ENCODE measurements at places on chromosomes 2 and 18.

- no peak for DNase-seq
Observed at GRCh38 chr2:30217644-30218337, 13.5 kb upstream of the LBH start.

DNA sequence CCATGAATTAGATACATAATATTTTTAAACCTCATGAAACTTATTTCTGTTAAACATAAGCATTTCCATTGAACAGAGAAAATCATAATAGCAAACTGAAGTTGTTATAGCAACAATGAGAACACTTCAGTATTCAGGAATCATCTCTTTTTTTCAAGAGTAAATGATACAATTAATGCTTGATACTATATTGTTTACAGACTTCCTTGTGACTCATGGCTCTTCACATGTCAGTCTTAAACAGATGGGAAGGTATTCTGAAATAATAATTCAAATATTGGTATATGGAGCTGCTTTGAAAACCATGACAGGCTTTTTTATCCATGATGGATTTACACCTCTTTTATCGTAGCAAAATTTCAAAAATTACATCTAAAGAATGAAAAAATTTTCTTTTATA lies 226.5 kb upstream of the RBMS1 start:
- no peak for DNase-seq

DNA sequence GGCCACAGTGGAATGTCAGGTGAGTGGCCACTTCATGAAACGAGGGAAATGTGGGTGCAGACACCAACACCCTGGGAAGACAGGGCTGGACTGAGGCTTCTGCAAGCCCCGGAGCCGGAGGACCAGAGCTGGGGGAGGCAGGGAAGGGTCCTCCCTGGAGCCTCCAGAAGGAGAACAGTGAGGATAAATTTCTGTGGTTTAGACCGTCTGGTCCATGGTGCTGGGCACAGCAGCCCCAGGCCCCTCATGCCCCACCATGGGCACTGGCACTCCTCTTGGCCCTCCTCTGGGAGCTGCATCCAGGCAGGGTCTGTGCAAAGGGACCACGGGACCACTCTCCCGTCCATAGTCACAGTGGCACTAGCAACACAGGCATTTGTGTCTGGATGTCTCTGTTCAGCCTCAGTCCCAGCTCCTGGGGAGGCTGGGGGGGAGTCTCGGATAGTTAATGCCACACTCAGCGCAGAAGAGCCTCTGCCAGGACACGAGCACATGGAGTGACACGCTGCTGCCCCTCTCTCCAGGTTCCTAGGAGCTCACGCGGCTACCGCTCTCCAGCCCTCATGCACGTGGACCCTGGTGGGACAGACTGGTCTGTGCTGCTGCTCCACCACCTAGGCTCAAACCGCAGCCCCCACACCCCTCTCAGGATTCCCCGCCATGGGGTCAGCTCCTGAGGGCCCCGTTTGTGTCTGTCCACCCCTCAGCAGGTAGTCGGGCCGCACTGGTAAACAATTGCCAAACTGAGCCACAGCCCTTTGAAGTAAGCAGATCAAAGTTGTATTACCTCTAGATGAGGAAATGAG lies 305.9 kb upstream of the SALL3 start:
- no peak for DNase-seq

DNA sequence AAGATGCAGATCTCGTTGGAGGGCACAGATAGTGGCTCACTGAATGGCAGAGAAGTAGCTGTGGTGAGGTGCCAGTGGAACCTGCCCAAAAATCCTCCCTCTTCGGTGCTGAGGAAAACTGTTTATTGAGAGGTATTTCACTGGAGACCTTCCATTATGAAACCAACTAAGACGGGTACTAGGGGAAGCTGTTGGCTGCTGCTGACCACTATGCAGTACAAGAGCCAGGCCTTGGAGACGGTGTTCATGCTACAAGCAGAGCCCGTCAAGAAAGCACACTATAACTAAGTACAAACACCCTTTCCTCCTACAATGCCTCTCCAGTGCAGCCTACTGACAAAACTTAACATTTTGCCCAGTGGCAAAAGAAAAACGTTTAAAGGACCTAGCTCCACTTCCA lies 4.6 kb downstream of the ARL5A start:
- no peak for DNase-seq

DNA sequence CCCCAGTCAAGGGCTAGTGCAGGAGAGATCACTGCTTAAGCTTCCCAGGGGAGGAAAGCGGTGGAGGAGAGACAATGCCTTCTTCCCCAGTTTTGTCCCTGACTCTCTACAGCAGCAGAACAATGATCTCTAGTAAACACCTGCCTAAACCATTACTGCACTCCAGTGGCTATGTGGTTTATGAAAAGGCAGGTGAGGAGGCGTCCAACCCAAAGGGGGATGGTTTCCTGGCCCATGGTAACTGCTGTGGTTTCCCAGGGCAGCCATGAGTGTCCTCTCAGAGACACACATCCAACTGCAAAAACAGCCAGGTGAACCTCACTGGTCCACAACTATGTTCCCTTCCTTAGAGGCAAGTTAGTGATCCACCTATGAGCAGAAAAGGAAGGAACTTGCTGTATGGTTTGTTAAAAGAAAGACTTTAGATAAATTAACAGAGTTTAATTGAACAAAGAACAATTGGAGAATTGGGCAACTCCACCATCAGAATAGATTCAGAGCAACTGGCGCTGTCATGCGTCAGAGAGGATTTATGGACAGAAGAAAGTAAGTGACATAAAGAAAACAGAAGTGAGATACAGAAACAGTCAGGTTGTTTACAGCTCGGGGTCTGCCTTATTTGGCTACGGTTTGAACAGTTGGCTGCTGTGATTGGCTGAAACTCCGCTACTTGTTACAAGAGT lies 4.8 kb upstream of the TTC39C start:
- no peak for DNase-seq

DNA sequence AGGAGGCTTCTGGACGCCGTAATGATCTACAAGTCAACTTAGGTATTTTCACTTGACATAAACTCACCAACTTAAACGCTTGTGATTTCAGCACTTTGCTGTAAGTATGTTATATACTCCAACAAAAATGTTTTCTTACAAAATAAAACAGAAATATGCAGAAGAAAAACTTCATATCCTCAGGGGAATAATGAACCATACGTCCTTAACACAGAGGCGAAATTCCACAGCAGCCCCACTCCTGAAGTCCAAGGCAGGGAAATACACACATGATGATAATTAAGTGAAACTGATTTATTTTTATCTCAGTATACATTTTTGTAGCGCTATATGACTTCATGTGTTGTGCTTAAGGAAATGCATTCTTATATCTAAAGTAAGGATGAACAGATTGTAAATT lies 335.4 kb upstream of the VWC2L start:
- no peak for DNase-seq

DNA sequence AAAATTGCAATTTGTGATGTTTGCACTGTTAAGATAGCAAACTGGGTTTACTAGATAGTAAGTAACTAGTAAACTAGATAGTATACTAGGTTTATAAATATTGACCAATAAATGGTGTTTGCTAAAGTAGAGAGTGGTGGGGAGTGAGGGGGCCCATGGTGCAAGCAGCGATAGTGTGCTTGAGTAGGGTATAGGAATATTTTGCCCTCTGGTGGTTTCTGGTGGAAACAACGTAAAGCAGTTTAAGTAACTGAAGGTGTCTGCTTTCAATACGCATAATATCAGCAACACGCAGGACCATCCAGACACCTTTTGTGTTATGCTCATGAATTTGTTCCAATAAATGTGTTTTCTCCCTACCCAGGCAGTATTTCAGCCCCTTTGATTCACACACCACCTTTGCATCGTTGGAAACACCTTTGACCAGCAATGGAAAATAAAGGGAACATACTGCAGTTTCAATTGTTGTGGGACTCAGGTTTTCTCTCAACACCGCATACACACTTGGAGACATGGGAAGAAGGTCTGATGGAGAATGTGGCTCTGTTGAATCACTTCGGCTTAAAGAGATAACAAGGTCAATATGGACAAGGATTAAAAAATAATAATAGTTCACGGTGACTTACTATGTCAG lies 16.7 kb upstream of the STAT1 start:
- no peak for DNase-seq

DNA sequence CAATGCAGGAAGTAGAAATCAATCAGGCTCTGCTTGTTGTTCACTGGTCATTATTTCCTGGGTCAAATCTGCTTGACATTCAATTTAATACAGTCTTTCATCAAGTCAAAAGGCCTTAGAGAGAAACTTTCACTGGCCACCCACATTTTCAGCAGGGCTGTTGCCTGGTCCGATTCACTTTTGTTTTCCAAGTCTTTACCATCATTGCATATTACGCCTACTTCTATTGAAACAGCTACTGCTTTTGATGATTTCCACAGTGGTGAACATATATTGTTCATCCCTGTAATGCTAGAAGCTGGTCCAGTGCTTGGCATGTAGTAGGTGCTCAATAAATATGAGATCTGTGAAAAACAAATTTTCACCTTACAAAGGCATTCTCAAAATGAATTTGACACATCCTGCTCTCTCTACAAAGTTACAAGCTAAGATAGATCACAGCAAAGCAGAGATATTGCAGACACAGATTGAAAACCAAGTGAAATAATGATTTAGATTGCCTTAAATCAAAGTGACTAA lies 600.1 kb downstream of the ARHGAP15 start:
- no peak for DNase-seq

GRCh38 chr2:100124761-100125160 lies 17.6 kb downstream of the AFF3 start:
- DNase-seq: no peak
